ENCODE measurements at places on chromosomes 11 and 22.

GRCh38 chr11:75078233-75078632, 18.4 kb downstream of the OR2AT4 start:
- no peak for ATAC-seq

GRCh38 chr11:6232899-6233298, 1.5 kb downstream of the FHIP1B start:
- no peak for ATAC-seq

DNA sequence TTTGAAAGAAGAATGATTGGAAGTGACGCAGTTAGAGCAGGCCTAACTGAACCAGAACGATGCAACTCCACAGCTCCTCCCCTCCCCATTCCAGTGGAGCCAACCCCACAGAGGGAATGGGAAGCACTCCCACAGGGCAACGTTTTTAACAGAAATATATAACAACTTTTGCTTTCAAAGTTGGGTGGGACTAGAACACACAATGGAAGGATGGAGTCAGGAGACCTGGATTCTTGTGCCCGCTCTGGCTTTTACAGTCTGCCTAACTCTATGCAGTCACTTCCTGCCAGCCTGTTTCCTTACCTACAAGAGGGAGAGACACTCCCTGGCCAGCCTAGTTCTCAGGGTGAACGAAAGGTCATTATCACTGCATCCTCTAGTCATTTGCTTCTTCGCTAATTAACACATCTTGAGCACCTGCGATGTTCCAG, 75.5 kb downstream of the PACSIN2 start:
- no peak for ATAC-seq

- ATAC-seq, result no peak
These were observed 17.1 kb downstream of the TMEM184B start for GRCh38 chr22:38255697-38256096.

DNA sequence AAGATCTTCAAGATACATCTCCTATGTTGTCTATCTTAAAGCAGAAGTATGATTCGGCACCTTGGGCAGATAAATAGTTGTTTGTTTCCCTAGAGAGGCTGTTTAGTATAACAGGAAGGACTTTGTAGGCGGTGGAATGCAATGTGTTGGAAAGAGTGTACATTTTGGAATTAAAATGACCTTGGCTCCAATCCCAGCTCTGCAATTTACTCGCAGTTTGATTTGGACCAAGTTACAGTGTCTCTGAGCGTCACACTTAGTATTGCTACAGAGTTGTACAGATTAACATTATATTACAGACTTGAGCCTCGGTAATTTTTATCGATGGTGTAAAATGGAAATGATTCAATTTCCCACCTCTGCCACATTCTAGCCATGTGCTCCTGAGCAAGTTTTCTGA, 265.3 kb downstream of the OPCML start:
- ATAC-seq, result no peak

DNA sequence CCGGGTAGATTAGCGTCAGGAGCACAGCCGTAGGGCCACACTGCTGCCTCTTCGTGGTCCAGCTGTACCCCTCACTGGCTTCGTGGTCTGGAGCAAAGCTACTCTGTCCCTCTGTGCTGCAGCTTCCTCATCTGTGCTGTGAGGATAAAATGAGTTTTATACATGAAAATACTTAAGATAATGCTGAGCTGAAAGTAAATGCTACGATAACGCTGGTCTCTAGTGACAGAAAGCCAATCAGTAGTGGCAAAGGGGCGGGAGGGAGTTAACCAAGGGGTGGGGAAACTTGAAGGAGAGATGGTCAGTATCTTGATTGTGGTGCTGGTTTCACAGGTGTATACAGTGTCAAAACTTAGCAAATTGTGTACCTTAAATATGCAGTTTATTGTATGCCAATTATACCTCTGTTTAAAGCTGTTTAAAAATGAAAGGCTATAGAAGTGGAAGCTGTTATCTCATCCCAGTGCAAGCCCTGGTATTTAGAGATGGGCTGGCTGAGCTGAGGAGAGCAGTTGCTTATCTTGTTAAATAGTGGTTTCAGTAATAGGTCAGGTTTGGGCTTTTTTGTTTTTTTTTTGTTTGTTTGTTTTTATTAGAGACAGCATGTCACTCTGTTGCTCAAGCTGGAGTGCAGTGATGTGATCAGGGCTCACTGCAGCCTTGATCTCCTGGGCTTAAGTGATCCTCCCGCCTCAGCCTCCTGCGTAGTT, 36.7 kb downstream of the ACO2 start:
- ATAC-seq, result no peak

DNA sequence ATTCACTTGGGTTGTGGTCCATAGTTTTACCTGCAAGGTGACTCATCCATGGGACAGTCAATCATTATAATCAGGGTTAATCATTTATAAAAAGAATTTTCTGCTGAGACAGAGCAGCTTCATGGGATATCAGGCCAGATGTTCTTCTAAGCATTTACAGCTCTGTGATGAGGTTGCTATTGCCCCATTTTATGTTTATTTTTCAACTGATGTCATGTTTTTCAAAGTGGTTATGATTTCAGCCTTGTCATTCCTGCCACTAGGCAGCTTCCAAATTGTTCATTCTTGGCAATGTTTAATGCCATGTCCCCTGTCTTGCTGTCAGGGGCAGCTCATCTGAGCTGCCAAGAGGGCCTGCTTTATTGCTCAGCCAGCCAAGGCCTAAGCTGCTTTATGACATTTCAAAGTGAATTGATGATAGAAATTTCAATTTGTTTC, 35.9 kb upstream of the ZBED5 start:
- ATAC-seq, result no peak

GRCh38 chr11:126518071-126518971, 162.8 kb downstream of the ST3GAL4 start:
- ATAC-seq, result no peak

- ATAC-seq, result peak; percentile 72
These were observed at the start of gene RTN4R for GRCh38 chr22:20268279-20269012. Gene RTN4R (minus strand): TSS chr22:20268318. CDS start chr22:20268092, 226 bp downstream.

DNA sequence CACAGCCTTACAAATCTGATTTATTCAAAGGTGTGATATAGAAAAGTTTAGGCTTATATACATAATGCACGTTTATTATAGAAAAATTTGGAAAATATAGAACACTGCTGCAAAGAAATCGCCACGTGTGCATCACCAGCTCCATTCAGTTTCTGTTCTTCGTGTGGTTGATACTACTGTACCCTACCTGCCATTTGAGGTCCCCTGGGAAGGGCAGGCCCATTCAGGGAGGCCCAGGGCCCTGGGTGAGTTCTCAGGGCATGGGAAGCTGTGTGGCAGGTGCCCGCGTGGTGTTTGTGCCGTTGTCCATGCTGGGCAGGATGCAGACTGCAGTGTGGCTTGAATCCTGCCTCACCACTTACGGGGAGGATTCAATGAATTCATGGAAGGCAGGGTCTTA, 60.8 kb downstream of the TBC1D22A start:
- ATAC-seq, result no peak

DNA sequence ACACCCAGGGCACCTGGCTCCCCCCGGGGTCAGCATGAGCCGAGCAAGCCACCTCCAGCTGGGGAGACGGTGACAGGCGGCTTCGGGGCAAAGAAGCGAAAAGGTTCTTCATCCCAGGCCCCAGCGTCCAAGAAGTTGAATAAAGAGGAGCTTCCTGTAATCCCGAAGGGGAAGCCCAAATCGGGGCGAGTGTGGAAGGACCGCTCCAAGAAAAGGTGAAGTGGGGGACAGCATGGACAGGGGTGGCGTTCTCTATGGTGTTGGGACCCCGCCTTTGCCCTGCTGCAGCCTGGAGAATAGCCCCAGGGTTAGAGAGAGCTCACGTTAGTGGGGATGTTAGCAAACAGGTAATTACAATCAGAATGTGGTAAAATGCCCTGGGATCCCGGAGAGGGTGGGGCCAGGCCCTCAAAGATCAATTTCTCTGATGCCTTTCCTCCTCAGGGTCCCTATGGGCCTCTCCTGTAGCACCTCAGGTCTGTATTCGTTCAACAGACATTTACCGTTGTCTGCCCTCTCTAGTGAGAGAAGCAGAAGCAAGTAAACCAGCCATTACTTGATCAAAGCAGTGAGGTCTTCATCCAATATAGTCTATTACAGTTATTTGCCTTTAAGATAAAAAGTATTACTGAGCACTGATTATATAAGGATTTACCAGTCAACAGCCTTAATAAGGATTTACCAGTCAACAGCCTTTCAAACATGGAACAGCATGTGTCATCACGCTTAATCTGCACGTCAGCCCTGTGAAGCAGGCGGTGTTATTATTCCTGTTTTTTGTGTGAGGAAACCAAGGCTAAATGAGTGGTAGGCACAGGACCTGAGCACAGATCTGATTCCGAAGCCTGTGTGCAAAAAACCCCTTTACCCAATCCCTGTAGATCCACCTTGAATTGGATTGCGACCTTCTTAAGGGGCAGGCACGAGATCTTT, 1.0 kb downstream of the CCDC86 start:
- ATAC-seq, result no peak

DNA sequence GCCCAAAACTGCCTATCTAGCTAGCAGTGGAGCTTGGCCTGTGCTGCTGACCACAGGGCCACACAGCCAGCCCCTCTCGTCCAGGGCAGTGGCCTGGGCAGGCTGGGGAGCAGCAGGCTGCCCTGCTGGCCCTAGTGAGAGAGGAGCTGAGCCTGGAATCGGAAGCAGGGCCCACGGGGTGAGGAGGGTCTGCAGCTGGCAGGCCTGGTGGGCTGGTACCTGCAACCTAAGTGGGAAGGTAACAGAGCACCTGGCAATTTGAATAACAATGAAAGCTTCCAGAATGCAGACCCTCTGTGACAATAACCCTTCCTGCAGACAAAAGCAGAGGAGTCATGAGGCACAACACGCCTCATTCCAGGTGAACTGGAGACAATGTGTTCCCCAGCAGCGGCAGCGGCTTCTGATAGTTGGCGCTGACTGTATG, 31.8 kb upstream of the RFPL3 start:
- no peak for ATAC-seq

Measured in activated CD4-positive, CD25-positive, alpha-beta regulatory T cell treated with anti-CD3 and anti-CD28 coated beads, Interleukin-2, amount 50 U/mL, for 24 hours (primary cell).